Fibroblast of the aortic adventitia (primary cell): ENCODE measurements at places on chromosomes 1 and 21. TPM values are rescaled to one million over a fixed set of nuclear protein-coding genes. Genes with fewer than 3 reads are reported as not detected.
A peak's percentile ranks its signal among the peaks of the same experiment; 100 is the strongest.

Gene MYOG
- total RNA-seq: not detected in 2 replicates

- peak; percentile 90 for DNase-seq
Measured at GRCh38 chr1:17865912-17866739, 111.0 kb downstream of the ACTL8 start.

Gene BCAN
- not detected in 2 replicates for total RNA-seq

GRCh38 chr1:78061825-78062523 lies 16.2 kb downstream of the GIPC2 start:
- DNase-seq: peak; percentile 74

Gene HES3
- total RNA-seq: not detected in 2 replicates

Gene SRGAP2B
- 32.3 and 99.2 TPM in 2 replicates for total RNA-seq

- no peak for DNase-seq
Measured at GRCh38 chr1:27132147-27132546, 22.8 kb downstream of the SLC9A1 start.

DNA sequence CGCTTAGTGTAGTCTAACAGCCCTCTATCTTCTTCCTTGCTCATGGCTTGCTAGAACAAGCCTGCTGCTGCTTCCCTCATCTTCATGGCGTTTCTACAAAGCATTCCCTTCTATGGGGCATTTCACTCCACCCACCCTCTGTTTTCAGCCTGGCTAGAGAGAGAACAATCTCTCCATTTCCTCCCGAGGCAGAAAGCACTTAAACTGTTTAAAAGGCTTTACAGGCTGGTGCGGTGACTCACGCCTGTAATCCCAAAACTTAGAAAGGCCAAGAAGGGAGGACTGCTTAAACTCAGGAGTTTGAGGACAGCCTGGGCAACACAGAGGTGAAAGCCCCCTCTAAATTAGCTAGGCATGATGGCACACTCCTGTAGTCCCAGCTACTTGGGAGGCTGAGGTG lies 17.8 kb downstream of the ORC1 start:
- DNase-seq: no peak

- no peak for DNase-seq
Measured at GRCh38 chr1:55204997-55205396, 10.2 kb downstream of the USP24 start.

Gene CRP
- not detected in 2 replicates for total RNA-seq

Gene SH2D1B
- under 0.01 TPM in 1 of 2 replicates, not detected in the other for total RNA-seq

Gene S100A7
- total RNA-seq: not detected in 2 replicates

DNA sequence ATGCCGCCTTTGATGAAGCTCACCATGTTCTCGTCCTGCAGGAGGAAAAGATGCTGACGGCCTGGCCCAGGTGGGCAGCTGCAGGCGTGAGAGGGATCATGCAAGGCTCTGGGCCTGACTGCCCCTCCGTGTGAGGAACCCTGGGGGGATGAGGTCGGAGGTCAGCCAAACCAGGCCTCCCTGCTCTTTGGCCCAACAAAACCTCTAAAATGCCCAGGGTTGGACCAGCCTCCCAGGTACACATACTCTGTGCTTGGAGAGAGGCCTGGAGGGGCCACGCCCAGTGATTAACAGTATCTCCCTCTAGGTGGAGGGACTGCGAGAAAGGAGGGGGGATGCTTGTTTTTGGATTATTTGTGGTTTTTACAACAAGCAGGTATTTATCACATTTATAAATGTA lies 21.1 kb downstream of the TTC39A start:
- DNase-seq: no peak

GRCh38 chr1:246760422-246761347 lies 36.5 kb downstream of the SCCPDH start:
- DNase-seq: no peak

- peak; percentile 98 for DNase-seq
Measured at GRCh38 chr1:200351826-200352549, 57.8 kb downstream of the ZNF281 start.

GRCh38 chr1:57422271-57423134 lies 1.4 kb downstream of the DAB1 start:
- peak; percentile 10 for DNase-seq

DNA sequence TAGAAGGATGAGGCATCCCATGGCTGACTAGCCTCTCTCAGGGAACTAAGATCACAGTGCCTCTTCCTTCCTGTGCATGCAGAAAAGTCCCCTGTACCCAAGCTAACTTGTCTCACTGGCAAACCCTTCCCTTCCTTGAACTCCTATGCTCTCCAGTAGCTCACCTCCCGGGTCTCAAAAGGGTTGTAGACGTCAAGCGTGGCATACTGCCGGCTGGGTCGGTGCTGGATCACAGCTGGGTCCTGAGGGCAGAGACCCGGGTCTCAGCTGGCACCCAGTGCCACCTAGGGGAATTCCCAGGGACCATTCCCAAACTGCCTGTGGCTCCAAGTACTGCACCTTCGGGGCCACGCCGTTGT lies 688 bp downstream of the SCAMP3 start:
- DNase-seq: peak; percentile 17

DNA sequence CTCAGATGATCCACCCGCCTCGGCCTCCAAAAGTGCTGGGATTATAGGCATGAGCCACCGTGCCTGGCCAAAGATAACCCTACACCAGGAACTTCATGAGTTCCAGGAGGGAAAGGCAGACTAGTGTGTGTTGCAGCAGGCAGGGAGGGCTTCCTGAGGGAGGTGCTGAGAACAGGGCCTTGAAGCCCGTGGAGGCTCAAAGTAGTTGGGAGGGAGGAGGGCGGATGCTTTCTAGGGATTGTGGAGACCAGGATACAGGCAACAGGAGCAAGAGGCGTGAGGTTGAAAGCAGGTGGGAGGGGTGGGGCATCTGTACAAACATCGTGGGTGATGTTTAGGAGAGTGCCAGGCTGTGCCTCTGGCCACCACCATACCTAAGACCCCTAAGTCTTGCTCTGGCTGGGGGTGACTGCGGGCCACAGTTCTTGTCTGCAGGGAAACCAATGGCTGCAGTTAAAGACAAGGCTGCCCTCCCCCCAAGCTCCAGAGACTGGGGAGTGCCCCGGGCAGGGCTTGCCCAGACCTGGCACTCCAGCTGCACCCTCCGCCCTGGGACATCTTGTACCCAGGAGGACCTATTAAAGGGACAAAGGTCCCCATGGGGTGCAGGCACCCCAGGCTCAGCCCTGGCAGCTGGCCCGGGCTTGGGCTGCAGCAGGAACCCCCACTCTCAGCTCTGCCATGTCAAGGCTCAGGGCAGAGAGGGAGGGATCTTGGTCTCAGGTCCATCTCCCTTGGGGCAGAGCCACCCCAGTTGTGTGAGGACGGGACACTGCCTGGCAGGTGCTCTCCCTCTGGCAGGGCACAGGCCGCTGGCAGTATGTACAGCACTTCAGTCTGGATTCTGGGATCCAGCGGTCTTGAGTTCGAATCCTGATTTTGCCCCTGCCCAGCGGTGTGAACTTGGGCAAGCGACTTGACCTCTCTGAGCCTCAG lies 22.1 kb upstream of the CASZ1 start:
- no peak for DNase-seq

Gene SPATA1
- 0.41 and 3.0 TPM in 2 replicates for total RNA-seq

Gene FCGR1A
- total RNA-seq: not detected in 2 replicates

Gene ANKRD65
- 1.7 and 2.4 TPM in 2 replicates for total RNA-seq

DNA sequence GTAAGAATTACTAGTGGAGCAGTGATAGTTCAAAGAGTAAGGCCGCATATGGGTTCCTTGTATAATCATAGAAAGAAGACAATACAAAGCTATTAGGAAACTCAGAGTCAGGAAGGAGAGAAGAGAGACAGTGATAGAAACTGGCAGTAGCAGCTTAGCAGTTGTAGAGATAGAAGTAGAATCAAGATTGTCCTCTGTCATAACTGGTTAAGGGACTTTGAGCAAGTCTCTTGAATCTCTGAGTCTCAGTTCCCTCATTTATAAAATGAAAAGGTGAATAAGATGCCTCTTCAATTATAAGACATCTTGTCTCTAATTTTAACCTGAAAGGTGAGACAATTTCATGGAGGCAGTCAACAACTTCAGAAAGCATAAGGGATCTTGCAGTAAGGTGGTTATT lies 6.5 kb upstream of the RALGPS2 start:
- DNase-seq: no peak

DNA sequence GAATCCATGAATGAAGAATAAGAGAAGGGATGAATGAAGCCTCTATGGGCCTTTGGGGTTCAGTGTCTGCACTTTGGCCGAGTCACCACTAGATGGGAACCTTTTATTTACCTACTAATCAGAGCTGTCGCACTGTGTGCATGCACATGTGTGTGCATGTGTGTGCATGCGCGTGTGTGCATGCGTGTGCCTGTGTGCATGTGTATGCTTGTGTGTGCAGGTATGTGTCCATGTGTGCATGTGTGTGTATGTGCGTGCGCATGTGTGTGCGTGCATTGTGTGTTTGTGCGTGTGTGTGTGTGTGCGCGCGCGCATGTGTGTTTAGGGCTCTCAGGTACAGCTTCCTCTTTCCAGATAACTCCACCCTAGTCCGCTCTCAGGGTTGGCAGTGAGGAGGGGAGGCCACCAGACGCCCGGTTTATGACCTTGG lies 20.4 kb upstream of the UBXN10 start:
- DNase-seq: no peak

Gene SLAMF7
- not detected in 2 replicates for total RNA-seq

GRCh38 chr1:29555043-29555620 lies 318.8 kb downstream of the PTPRU start:
- DNase-seq: no peak

Gene PIAS3
- total RNA-seq: 6.4 and 24.6 TPM in 2 replicates

GRCh38 chr1:199272628-199273086 lies 633.8 kb downstream of the PTPRC start:
- DNase-seq: peak; percentile 96

Gene PTPRC
- total RNA-seq: 0.09 TPM in 1 of 2 replicates, not detected in the other

DNA sequence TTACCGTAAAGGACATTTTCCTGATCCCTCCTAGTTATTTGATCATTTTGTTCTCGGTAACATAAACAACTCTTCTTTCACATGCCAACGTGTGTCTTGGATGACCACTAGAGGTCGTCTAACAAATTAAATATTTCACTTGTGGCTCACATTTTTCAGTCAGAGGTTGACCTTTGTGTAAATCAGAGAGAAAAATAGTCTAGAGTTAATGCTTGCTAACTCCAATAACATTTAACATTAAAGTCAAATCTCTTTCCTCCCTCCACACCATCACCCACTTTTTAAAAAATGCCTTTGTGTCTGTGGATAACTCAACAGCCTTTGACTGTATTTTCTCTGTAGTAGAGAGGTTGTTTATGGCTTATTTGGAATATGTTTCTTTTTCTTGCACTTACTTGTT lies 220.5 kb upstream of the B3GALT2 start:
- peak; percentile 76 for DNase-seq

DNA sequence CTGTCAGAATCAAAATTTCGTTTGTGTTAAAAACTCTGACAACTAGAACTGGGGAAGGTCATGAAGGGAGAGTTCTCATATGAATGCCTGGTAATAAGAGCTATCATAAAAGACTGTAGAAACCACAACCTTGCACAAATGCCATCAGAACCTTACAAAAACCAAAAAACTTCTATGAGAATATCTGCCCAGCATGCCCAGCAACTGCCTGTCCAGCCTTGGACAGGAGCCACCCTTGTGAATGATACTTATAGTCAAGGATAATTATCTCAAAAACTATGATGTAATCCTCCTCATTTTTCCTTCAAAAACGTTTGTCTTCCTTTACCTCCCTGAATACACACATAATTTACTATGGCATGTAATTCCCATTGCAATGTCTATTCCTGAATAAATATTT lies 53.4 kb upstream of the C1orf185 start:
- DNase-seq: no peak

GRCh38 chr1:192474080-192474683 lies 101.4 kb upstream of the RGS1 start:
- peak; percentile 57 for DNase-seq

GRCh38 chr1:84988588-84988987 lies 8.3 kb downstream of the MCOLN2 start:
- no peak for DNase-seq

DNA sequence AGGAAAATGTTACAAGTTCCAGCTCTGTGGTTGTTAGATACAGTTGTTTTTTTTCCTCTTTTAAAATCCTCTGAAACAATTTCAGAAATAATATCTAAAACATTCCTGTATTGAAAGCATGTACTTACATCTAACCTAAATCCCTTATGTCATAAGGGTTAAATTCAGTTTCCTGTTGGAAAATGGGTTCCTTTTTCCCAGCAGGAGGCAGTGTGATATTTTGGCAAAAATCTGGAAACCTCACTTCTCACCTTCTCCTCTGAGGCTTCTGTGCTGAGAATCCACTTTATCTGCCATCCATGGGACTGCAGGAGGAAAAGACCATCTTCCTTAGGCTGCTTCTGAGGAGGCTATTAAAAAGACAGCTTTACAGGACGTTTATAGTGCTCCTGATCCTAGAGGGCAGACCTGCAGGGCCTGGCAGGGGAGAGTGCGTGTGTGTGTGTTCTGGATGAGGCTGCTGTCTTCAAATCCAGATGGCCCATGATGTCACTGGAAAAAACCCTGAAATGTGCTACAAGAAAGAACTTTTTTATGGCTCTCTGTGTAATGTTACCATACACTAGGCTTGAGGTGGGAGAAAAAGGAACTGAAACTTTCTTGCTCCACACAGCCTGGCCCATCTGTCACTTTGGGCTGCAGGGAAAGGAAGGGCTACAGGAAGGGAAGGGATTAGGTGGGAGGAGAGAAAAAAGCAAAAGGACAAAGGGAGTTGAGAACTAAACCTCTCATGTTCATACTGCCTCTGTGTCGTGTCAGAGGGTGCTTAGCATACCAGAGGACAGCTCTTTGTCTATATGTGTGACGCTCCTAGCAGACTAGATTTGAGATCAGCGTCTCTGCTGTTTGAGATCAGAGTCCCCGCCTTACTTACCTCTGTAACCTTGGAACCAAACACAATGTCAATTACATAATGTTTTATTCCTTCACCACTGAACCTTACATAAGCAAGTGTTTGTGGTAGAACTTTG lies 379.2 kb upstream of the SPAG17 start:
- no peak for DNase-seq
